NCI-H524 (cell line): ENCODE measurements at places on chromosomes 4 and X.

DNA sequence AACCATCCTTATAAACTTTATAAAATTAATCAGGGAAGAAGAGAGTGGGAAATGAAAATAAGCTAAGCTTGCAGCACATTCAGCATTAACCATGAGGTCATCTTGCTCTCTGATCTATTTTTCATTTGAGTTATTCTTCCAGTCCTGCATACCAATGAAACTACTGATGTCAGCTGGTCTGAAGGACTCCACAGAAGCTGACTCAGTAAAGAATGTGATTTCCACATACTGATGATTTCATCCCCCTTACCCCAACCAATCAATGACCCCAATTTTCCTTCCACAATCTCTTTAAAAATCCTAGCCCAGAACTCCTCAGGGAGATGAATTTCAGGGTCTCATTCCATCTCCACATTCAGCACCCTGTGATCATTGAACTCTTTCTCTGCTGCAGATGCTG is 18.8 kb upstream of the DSPP start:
- no peak for DNase-seq

- no peak for DNase-seq
These were observed 154.7 kb downstream of the BEND2 start for GRCh38 chrX:18065956-18066355.

DNA sequence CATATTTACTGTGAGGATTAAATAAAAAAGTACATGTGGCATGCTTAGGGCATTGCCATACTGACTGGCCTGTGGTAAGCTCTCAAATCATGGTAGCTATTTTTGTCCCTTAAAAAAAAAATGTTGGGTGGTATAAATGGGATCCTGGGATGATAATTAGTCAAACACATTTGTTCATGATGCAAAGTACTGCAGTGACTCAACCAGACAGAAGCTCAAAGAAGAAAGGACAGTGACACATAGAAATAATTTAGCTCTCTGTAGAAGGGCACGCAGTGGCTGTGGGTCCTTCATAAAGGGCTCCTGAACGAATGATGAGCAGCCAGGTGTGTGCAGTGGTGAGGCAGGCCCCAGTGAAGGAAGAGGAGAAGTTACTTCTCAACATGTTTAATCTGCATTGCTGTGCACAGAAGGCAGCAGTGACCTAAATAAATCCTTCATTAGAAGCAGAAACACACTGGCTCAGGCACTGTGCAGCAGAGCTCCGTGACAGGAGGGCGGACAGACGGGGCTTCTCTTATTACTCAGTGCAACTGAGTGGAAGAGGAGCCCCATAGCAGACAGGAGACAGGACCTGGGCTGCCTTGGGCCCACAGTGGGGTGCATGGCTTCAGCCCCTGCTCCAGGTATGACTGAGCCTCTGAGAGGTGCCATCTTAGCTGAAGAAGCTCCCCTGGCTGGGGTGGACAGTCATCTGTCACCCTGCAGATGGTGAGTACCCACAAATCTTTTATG is 20.3 kb downstream of the HS3ST1 start:
- peak; percentile 62 for DNase-seq

DNA sequence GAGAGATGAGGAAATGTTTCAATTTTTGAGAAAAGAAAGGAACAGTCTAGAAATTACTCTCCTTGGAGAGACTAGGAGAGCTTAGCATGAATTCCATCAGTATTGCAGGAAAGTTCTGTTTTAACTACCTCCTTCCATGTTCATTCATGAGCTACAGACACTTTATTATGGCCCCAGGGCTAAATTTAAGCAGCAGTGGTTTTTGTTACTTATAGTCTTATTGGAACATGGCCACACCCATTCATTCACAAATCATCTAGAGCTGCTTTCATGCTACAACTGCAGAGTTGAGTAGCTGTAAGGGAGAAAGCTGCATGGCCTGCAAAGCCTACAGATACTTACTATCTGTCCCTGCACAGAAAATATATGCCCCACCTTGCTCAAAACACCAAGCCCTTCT is 81.7 kb downstream of the SHISA3 start:
- DNase-seq = no peak

DNA sequence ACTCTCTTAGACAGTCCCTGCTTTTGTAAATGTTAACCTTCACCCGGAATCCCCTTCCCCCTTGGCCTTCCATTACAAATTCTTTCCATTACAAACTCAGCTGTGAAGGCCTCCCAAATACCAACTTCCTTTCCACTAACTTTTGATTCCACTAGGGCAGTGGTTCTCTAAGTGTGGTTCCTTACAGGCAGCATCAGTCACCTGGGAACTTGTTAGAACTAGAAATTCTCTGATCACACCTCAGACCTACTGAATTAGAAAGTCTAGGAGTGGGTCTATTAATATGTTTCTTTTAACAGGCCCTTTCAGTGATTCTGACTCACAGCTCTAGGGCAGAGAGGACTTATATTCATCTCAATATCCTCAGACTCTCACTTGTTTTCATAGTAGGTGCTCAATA is 19.0 kb upstream of the MRPL1 start:
- DNase-seq = no peak

DNA sequence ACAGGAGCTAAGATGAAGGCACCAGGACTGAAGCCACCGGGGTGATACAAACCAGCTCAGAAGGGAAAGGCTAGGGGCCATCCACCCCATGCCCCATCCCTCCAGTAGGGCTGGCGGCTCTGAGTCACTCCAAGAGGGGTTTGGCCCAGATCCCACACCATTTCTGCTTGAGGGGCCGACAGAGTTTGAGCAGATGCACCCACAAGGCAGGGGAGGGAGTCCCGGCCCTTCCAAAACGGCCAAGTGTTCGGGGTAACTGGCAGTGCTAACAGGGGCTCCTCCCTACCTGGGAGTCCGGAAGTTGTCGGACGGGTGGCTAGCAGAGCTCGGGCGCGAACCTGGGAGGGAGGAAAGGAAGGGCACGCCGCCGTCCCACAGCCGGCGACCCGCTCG is 412 bp downstream of the SLC10A3 start:
- DNase-seq = peak; percentile 13

- no peak for DNase-seq
These were observed 343.5 kb upstream of the SFRP2 start for GRCh38 chr4:154132406-154132805.
